Stimulated activated CD8-positive, alpha-beta memory T cell treated with anti-CD3 and anti-CD28 coated beads, Interleukin-4, amount 100 ng/mL, for 24 hours (primary cell): ENCODE measurements at places on chromosomes 11 and 22.

DNA sequence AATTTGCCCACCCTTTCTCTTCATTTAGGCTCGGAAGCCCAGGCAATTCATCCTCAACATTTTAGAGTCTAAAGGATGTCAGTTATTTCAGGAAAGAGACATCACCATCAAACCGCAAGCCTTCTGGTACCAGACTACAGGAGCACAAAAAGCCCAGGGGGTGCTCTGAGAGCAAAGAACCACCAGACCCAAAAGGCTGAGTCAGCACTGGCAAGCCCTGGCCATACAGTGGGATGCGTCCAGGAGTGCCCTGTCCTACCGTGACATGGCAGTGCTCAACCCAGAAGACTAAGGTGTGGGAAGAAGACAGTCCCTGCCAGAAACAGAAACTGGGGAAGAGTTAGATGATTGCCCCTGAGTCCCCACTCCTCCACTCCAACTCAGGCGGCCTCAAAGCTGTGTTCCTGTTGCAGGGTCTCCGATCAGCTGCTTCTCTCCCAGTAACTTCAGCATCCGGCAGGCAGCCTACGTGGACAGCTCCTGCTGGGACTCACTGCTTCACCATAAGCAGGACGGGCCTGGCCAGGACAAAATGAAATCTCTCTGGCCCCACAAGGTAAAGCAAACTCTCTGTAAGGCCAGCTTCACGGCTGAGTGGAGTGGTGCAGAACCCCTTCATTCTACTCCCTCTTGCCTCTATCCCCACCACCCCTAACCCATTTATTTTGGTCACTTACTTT lies 1.5 kb downstream of the PANX3 start:
- no peak for DNase-seq

GRCh38 chr11:64894070-64894811 lies 15.8 kb upstream of the EHD1 start:
- DNase-seq, result peak; percentile 90

DNA sequence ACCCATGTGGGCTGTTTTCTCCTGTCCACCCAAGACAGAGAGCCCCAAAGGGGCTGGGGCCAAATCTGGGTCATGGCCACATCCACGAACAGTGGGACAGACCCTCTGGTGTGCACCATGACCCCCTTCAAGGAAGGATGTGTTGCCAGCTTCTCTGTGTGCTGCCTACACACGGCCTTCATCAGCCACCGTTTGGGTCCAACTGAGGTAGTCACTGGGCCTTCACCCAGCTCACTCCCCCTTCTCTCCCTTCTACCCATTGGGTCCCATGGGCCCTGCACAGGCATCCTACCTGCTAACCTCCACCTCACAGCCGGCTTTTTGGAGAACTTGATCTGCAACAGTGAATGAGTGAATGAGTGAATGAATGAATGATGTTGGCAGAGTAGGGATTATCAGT lies 1484.9 kb downstream of the BRD1 start:
- no peak for DNase-seq

DNA sequence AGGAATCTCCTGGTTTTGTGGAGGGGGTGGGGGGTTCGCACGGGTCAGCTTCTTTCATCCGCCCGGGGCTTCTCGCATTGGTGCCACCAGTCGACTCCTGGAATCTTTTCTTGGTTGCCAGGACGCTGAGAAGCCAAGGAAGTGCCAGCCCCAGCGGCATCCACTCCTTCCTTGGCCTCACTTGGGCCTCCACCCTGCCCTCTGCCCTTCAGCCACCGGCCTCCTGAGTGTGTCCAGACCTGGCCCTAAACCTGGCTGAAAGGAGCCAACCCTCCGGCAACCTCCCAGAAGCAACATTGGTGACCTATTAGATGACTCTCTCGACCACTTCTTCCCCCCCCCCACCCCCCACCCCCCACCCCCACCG lies 518 bp upstream of the GALNT18 start:
- no peak for DNase-seq

DNA sequence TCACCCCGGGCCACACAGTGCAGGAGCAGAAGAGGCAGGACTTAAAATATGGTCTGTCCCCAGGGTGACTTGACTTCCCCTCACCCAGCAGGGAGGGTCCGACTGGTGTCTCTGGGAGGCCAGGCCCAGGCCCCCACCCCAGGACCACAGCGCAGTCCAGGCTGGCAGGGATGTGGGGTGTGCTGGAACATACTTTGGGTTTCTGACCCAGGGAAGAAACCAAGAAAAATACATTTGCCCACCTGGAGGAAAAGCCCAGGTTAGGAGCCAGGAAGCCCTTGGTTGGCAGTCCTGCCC lies 5.2 kb downstream of the C1QTNF6 start:
- no peak for DNase-seq

DNA sequence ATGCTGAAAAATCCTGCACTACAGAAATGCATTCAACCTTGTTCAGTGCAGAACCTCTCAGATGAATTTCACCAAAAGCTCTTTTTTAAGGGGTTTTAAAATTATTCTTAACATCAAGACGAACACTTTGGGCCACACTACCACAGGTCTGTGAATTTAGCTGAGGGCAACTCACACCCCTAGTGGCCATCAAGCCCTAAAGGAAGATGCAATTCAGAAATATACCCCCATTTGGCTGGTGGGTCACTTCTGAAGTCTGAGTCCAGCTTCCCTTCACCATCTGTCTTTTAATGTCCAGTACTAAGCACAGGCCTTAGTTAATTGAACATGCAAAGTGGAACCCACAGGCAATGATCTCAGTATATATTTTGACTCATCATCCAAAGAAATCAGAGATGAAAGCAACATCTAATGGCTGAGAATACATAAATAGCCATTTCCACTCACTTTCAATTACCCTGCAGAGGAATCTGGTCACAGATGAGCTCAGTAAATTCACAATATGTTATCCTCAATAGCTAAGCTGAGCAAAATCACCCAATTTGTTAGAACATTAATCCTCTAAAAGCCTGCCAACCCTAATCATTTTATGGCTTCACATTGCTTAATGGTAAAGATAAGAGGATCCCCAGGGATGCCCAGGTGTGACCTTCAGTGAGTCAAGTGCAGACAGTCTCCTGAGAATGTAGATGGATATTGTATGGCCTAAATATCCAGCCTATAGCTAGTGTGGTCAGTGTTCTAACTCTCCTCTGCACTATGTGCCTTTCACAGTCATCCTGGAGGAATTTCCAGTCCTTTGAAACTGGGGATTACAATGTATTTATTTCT lies 50.3 kb downstream of the FAM76B start:
- DNase-seq, result no peak

DNA sequence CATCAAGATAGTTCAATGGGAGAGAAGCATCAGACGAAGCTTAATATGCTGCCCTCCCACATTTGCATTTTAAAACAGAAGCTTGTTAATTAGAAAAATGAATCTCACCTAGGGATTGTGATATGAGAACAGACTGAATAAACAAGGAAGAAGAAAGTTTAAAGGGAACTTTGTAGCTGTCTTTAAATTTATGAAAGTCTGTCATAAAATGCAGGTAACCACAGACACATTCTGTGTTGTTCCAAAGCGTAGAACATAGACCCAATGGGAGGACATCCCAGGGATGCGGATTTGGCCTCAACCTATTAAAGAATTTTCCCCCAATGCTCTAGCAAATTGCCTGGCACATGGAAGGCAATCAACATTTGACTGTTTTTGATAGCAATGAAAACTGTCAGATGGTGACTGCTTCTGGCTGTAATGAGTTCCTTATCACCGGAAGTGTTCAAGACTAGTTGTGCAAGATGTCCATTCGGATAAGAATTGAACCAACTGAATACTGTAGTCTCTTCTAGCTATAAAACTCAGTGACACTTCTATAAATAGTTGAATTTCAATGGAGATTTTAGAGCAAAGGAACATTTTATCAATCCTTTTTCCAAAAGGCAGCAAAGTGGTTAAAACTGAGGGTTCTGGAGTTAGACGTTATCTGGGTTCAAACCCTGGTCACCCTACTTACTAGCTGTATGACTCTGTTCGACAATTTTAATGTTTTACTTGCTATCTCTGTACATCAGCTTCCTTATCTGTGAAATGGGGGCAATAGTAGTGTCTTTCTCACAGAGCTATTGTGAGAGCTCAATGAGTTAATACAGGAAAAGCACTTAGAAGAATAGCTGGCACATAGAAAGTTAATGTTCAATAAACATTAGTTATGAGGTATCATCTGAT lies 64.9 kb downstream of the LIF start:
- DNase-seq, result no peak

GRCh38 chr11:43555816-43556611 lies 124.5 kb upstream of the HSD17B12 start:
- DNase-seq, result no peak

DNA sequence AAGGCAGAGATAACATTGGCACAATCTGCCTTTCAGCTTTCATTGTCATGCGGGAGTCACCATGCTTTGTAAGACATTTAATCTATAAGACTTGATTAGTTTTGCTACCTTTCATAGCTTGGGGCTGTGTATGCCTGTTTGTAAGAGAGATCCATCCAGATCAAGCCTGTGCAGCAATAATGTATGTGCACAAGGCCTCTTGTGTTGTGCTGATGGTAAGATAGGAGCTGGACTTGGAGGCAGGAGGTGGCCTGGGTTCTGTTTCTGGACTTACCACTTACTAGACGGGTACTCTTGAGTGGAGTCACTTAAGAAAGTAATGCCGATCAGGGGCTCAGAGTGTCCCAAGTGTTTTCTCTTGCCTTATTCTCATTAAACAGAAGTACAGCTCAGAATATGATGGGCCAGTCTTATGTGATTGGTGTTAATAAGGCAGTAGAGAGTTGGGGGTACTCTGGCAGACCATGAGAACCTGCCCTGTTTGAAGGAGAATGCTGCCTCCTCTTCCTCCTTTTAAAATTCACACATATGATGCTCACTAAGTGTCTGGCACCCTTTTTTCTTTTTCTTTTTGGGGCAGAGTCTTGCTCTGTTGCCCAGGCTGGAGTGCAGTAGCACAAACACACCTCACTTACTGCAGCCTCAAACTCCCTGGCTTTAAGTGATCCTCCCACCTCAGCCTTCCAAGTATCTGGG lies 30.9 kb downstream of the PTPRJ start:
- DNase-seq, result no peak

- no peak for DNase-seq
Observed at GRCh38 chr11:111310088-111310487, 11.7 kb downstream of the POU2AF3 start.

- no peak for DNase-seq
Observed at GRCh38 chr11:122791836-122792235, 46.5 kb upstream of the CRTAM start.

- DNase-seq, result no peak
Observed at GRCh38 chr11:47127213-47127612, 49.5 kb downstream of the ARFGAP2 start.

DNA sequence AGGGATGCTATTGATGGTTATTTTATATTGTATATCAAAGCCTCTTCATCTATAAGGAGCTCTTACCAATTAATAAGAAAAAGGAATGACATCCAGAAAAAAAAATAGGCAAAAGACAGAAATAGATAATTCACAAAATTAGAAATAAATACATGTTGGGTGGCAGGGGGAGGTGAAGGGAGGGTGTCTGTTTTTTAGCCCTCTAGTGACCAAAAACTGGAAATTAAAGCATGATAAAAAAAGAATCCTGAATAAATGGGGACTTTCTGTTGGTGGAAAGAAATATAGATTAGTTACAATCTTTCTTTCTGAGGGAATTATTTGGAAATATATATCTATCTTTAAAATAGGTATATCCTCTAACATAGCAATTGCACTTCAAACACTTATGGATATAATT lies 42.0 kb upstream of the TTC36 start:
- no peak for DNase-seq

DNA sequence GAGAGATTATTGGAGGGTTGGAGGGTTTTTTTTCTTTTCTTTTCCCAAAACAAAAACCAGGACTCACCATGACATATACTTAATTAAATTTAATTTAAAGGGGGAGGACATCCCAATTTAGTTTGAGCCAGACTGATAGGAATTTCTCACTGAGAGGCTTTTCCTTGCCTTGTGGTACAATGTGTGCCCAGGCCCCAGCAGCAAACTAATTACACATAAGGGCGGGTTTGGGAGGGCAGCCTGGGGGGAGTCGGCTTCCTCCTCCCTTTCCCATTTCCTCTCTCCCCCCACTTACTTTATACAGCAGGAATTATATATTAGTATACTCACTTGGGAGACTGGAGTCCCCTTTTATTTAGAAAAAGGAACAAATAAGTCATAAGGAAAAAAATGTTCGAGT lies 2.9 kb downstream of the TEAD1 start:
- no peak for DNase-seq

DNA sequence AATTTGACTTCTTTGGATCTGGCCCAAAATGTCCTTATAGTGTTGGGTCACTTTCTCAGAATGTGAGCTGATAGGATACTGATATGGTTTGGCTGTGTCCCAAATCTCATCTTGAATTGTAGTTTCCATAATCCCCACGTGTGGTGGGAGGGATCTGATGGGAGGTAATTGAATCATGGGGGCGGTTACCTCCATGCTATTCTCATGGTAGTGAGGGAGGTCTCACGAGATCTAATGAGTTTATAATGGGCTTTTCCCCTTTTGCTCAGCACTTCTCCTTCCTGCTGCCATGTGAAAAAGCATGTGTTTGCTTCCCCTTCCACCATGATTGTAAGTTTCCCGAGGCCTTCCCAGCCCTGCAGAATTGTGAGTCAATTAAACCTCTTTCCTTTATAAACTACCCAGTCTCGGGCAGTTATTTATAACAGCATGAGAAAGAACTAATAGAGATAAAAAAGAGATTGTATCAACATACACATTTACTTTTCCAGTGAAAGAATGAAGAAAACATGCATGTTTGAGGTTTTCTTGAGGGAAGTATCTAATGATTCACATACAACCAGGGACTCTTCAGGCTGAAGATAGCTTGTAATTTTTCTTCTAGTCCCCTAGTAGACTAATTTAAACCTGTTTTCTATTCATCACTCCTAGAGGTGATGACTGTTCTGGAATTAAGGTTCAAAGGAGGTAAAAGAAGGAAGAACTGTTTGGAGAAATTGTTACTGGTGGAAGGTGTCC lies 17.3 kb upstream of the CSTF3 start:
- no peak for DNase-seq

GRCh38 chr11:126079621-126080124 lies 17.0 kb upstream of the CDON start:
- DNase-seq, result no peak

- DNase-seq, result no peak
Observed at GRCh38 chr22:29539105-29539504, 14.5 kb downstream of the THOC5 start.

GRCh38 chr11:111448831-111449557 lies 63.2 kb downstream of the BTG4 start:
- DNase-seq, result no peak

GRCh38 chr11:78961937-78962701 lies 387.5 kb upstream of the NARS2 start:
- no peak for DNase-seq

GRCh38 chr11:1958367-1958766 lies 11.2 kb downstream of the MRPL23 start:
- no peak for DNase-seq
